ENCODE measurements at places on chromosomes 4 and X.
A peak's percentile ranks its signal among the peaks of the same experiment; 100 is the strongest.

DNA sequence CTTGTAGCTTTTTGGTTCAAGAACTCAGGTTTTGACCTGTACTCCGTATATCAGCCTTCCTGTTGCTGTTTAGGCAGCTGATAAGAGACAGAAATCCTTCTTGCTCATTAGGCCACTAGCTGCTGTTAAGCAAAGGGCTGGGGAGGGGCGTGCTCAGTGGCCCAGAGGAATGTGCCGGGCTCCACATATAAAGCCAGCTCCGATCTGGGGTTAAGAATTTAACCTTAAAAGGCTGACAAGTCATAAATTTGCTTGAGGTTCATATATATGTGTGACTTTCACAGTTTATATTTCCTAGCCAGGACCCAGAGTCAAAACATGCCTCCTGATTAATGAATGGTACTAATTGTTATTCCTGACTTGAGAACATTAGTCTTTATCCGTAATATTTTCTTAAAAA is 15.3 kb downstream of the GPC3 start:
- DNase-seq = no peak

- DNase-seq = no peak
These were observed 161.5 kb upstream of the SFRP2 start for GRCh38 chr4:153950100-153950979.

DNA sequence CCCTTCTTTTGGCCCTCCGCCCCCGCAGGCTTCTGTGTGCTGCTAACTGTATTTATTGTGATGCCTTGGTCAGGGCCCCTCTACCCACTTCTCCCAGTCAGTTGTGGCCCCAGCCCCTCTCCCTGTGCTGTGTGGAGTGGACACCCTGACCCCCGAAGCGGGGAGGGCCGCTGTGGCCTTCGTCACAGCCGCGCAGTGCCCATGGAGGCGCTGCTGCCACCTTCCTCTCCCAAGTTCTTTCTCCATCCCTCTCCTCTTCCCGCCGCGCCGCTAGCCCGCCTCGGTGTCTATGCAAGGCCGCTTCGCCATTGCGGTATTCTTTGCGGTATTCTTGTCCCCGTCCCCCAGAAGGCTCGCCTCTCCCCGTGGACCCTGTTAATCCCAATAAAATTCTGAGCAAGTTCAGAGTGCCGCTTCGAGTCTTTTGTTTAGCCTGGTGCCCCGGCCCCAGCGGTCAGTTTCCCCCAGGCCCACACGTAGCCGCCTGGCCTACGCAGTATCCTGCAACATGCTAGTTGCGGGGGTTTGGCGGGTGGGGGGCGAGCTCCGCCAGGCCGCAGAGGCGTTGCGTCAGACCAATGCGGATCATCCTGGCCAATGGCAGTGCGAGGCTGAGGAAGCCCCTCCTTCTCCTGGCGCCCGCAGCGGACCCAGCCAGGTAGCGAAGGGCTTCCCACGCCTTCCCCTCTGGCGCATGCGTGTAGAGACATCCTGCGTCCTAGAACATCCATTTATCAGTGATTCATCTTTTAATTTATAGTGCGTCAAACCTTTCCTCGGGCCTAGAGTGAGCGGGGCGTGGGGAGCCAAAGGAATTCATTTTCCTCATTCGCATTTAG is 5.6 kb upstream of the KANTR start:
- DNase-seq = peak; percentile 85

- DNase-seq = no peak
These were observed 81.5 kb upstream of the CD99 start for GRCh38 chrX:2609431-2610238.

DNA sequence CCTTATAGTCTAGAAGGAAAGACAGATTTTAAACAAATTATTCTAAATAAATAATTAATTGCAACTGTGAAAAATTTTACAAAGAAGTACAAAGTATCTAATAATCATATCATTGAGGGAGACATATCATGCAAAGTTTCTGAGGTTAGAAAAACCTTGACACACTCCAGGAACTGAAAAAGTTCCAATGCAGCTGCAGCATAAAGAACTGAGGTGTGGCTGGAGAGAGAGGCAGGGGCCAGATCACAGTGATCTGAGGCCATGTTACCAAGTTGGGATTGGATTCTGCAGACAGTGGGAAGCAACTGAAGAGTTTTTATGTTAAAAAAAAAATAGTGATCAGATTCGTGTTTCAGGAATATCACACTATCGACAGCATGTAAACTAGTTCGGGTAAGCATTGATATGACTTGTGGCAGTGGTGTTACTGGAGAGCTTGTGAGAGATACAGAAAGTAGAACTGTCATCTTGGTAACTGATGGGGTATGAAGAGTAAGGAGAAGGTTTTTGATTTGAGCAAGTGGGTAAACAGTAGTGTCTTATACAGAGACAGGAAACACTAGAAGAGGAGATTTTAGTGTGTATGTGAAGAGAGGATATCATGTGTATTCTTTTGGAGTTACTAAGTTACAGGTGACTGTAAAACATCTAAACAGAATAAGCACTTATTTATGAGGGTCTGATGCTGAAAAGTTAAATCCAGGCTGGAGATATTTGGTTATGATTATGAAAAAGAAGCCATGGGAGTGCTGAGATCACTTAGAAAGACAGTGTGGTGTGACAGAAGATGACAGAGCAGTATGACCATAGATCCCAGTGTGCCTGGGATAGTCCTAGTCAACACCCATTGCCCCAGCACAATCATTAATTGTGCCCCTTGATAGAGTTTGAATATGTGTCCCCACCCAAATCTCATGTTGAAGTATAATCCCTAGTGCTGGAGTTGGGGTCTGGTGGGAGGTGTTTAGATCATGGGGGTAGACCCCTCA is 15.6 kb upstream of the SPRY1 start:
- DNase-seq = no peak

- DNase-seq = no peak
These were observed 653.0 kb downstream of the C4orf33 start for GRCh38 chr4:129748991-129749390.

DNA sequence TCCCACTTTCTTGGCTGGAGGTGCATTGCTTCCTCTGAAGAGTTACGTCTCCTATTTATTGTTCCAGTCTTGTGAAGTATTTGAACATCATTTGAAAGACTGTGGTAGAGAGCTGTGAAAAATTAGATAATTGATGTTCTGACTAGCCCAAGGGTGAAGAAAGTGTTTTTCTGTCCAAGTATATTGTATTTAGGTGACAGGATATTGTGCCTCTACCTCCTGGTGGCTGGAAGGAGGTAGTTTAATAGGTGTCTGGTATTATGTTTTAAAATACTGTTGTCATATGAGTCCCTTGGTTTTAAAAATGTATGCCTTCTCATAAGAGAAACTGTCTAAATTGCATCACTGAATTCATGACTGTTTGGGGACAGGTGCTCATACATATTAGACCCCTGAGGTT is 226.0 kb downstream of the SPRY1 start:
- no peak for DNase-seq

DNA sequence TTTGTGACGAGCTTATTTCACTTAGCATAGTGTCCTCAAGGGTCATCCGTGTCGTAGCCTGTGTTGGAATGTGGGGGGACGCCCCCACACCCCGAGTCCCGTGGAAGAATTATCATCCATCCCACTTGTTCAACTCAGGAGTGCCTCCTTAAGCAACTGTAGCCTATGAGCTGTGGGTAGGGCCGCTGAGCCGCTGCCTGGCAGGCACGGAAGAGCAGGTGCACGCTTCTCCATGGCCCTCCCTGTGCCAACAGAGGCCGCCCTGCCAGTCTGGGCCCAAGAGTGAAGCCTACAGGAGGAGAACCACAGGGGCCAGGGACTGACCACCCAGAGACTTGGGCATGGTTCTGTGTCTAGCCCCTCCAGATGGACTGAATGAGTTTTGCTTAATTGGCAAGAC is 2.3 kb upstream of the RGS12 start:
- no peak for DNase-seq

DNA sequence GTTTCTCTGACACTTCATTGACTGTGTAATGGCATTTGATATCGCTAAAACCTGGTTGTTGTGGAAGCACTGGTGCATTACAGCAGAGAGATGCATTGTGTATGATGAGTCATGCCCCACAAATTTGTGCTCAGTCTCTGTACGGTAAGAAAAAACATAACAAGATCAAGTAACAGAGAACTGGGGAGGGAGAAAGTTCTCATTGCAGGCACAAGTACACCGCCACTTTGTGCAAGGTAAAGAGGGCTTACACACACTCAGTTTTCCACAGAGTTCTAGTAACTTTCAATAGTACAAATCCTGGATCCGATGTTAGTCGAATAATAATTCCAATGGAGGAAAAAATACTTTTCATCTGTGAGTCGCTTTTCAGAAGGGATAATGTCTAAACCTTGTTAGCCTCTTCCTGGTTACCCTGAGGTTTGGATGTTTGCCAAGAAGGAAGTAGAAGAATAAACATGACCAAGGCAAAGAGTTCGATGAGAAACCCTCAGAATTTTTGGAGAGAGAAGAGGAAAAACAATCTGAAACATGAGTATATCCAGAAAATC is 512.5 kb upstream of the SLIT2 start:
- DNase-seq = no peak

DNA sequence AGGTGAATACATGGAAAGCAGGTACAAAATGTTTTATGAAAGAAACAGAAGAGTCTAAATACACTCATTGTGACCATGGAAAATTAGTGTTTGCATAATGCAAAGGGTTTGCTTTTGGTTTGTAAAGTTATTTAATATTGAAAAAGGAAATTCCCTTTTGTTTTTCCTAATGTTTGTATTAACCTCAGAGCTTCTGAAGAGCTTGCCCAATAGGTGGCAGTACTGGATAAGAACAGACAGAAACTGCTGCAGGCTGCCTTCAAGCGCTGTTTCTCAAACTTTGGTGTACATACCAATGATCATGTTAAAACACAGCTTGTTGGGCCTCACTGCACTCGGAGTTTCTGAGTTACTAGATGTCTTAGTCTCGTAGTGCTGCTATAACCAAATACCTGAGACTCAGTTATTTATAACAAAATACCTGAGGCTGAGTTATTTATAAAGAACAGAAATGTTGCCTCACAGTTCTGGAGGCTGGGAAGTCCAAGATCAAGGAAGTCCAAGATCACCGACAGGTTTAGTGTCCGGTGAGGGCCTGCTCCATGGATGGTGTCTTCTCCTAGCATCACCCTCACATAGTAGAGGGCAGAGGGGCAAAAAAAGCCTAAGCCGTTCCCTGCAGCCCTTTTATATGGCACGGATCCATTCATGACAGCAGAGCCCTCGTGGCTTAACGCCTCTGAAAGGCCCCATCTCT is 54.2 kb downstream of the SUPT20HL2 start:
- peak; percentile 61 for DNase-seq

DNA sequence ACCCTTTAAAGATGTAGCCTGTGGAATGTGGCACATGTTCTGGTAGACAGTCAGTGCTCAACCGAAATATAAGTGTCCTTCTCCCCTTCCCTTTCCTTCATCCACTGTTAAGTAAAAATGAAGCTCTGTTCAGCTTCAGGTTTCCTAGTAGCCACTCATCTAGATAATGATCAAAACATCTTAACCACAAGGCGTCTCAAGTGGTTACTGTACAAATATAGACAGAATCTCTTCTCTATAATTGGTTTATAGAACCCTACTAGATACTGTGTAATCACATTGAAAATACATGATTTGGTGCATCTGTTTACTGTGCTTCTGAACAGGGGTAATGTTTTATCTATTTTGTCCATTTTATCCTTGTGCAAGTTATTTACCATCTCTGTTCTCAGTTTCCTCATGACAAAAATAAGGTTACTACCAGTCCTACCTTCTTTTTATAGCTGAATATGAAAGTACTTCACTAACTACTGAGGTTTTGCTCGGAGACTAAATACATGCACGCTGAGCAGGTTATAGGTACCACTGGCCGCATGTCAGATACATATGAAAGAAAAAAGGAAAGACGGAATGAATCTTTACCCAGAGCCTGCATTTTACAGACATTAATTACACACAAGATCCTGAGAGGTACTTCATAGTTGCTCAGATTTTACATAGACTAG is 20.3 kb upstream of the SLC25A4 start:
- no peak for DNase-seq

DNA sequence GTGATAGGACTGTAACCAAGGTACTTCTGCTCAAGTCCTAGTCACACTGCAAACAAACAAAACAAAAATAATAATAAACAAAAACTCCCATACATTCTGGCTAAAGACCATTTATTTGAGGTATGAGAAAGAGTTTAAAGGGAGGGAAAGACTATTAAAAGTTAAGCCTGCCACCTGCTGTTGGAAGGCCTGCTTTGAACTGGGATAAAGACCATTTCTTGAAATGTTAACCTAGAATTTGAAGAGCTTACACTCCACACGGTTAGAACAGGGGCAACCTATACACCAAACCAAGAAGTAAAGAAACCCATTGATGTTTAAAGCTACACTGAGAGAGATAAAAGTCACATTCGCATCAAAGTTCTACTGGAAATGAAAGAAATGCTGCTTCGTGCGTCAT is 548.7 kb upstream of the DIPK2B start:
- DNase-seq = no peak

DNA sequence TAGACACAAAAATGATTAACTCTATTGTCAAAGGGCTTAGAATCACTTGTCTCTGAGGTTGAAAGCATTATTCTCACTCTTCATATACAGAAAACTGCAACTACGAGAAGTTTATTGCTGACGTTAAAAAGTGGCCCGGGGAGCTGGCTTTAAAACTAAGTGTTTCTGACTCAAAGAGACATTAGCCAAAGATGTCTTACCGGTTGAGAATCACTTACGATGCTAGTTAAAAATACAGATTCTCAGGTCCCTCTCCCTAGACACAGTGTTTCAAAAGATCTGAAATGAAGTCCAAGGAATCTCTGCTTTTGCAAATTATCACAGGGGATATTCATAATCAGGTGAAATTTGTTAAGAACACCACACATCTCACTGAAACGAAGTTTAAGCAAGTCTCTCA is 1.2 kb downstream of the GNPDA2 start:
- no peak for DNase-seq

- no peak for DNase-seq
These were observed 22.7 kb upstream of the TBC1D14 start for GRCh38 chr4:6886886-6887285.

- no peak for DNase-seq
These were observed 161.4 kb upstream of the MAD2L1 start for GRCh38 chr4:120228086-120228485.

- no peak for DNase-seq
These were observed 66.1 kb upstream of the ZNF827 start for GRCh38 chr4:146004730-146005129.

DNA sequence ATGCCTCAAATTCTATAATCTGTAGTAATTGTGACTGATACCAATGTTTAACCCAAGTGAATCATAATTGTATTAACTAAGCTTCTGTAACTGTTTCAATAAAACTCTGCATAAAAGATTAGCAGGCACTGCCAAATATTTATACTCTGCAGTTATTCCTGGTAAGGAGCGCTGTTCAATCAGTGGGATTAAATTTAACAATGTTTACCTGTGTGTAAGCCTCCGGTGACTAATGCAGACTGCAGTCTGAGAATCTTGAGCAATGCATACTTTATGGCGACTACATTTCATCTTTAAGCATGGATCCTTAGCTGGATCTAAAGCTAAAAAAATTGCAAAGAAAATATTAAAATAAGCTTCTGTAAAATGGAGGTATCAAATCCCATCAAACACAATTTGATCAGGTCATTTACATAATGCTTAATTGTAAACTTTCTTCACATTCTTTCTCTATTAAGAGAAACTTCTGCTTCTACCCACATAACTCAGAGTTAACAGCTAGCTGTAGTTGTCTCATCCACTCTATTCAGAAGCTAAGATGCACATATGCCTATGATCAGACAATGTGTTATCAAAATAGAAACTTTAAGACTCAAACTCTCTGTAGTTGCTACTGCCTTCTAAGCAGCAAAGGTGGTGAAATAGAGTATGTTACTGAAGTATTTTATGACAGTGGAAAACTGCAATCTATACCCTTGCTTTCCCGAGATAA is 234.0 kb downstream of the SPOCK3 start:
- DNase-seq = no peak
